ENCODE measurements at places on chromosomes 7 and 10. TPM values are rescaled to one million over a fixed set of nuclear protein-coding genes. Genes with fewer than 3 reads are reported as not detected.

- peak; percentile 54 for DNase-seq
These were observed 34.0 kb upstream of the DNMBP start for GRCh38 chr10:100043796-100044195.

Gene NODAL
- 0.29 TPM for polyA plus RNA-seq

DNA sequence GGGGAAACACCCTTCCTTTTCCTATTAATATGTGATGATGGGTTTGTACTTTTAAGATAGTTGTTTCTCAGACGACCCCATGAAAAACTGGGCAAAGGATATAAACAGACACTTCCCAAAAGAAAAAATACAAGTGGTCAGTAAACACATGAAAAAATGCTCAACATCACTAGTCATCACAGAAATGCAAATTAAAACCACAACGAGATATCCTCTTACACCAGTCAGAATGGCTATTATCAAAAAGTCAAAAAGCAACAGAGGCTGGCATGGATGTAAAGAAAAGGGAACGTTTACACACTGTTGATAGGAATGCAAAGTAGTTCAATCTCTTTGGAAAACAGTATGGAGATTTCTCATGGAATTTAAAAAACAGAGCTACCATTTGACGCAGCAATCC is 111.4 kb upstream of the ZEB1 start:
- DNase-seq = no peak

DNA sequence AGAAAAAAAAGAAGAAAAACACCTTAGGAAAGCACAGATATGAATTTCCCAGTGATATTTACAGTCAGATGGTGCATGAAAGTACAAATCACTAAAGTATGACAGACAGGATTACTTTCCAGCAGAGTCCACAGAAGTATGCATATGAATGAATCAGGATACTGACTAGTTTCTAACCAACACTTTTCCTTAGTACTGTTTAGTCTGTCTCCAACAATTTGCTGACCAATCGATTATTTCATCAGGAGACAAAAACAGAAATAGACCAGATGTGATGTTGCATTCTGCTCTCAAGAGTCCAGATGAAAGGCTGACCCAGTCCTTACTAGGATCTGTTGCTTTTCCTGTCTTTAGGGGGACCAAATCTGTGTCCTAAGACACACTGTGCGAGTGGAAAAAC is 14.6 kb downstream of the SLC35B4 start:
- DNase-seq = no peak

- DNase-seq = no peak
These were observed 29.9 kb downstream of the PPP2R2D start for GRCh38 chr10:131930586-131931330.

GRCh38 chr7:152127229-152127628 is 101.8 kb downstream of the GALNT11 start:
- no peak for DNase-seq

Gene FAM180A
- 0.96 TPM for polyA plus RNA-seq

Gene OPN1SW
- polyA plus RNA-seq = 3.4 TPM

DNA sequence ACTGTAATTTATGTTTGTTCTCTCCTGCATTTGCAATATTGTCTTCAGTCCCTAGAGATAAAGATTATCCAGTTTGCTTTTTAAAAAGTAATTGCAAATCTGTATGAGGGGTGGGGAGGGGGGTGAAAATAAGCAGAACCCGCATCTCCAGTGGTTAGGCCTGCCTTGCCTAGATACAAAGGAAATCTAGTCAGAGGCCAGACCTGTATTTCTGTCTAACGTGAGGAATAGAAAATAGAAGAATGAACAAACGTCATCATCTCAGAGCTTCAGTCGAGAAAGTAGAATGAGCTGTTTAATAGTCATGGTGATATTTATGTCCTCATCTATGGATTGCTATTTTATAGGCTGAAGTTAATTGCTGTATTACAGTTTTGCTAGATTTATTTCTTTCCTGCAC is 284.2 kb downstream of the BICC1 start:
- DNase-seq = peak; percentile 48

DNA sequence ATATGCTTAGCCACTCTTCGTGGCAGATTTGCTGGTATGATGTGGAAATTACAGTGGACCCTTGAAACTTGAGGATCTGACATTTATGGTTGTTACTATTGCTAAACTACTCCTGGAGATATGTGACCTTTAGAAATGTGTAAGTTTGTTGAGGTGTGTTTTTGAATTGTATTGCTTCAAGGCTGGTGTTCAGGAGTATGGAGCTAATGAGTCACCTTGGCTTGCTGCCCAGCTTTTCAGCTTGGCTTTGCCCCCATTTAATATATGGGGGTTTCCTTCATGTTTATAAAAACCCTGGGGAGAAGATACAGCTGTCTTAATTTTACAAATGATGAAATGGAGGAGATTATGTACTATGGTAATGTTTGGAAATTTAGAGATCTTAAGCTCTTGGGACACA is 11.6 kb downstream of the HBP1 start:
- peak; percentile 59 for DNase-seq

- no peak for DNase-seq
These were observed 227.8 kb downstream of the DNAJB6 start for GRCh38 chr7:157564517-157565177.

Gene NRAP
- polyA plus RNA-seq = 6.8 TPM

Gene ATRNL1
- 1.7 TPM for polyA plus RNA-seq

Gene LOXL4
- 6.7 TPM for polyA plus RNA-seq

DNA sequence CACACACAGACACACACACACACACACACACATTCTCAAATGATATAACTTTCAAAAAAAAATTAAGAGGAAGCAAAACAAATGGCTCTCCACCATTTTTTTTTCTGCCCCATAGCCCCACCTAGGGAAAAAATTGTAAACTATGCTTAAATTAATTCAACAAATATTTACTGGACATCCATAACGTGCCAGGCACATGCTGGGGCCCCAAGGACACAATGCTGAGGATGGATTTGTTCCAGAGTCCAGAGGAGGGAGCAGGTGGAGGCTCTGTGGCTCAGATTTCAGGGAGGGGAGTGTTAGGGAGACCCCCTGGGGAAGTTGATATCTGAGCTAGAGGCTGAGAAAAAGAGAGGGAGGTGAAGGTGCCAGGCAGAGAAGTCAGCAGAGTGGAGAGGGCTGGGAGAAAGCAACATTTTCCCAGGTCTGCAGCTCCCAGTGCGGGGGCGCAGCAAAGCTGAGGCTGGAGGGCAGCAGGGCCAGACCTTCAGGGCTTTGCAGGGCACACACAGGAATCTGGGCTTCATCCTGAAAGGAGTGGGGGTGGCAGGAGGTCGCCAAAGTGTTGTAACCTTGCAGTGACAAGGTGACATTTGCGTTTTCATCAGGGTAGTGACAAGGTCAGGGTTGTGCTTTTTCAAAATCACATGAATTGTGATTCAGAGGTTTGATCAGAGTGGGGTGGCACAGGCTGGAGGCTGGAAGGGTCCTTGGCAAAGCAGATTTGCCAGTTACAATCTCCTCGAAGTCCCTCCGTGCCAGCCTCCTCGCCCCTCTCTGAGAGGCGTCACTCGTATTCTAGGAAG is 261.6 kb downstream of the WDR11 start:
- DNase-seq = peak; percentile 30

Gene EVX1
- not detected for polyA plus RNA-seq

DNA sequence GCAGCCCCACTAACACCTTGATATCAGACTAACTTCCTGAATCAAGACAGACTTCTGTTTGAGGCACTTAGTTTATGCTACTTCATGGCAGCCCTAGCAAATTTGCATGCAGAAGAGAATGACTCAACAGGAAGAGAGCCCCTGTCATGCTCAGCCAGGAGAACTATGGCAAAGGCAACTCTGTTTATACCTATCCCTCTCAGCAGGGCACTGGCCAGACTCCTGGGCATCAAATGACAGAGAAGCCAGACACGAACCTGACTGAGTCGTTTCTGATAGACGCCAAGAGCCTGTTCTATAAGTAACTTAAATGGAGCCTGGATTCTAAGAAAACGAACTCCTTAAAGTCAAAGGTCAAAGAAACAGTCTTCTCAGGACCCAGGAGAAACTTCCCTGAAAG is 50.9 kb upstream of the UNC5B start:
- DNase-seq = no peak

Gene CYP2C19
- not detected for polyA plus RNA-seq

DNA sequence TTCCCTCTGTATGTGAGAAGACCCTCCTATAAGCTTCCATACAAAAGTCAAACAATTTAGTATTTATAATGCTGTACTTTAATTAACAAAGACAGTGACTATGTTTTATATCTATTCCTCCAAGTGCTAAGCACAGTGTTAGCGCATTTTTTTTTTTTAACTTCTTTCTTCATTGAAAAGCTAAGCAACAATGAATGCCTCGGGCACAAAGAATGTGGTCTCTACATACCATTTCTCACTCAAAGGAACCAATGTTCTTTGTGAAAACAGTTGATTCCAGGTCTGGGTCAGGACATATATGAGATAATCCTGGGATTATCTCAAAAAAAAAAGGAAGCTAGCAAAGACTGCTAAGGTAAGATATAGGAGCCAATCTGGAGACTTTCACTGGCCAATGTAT is 26.2 kb upstream of the REEP3 start:
- no peak for DNase-seq

Gene CH25H
- 0.37 TPM for polyA plus RNA-seq

GRCh38 chr10:24862589-24862988 is 89.8 kb downstream of the PRTFDC1 start:
- DNase-seq = no peak

GRCh38 chr7:70193514-70193913 is 595.2 kb downstream of the AUTS2 start:
- DNase-seq = peak; percentile 33

Gene PTPN20
- 0.74 TPM for polyA plus RNA-seq

DNA sequence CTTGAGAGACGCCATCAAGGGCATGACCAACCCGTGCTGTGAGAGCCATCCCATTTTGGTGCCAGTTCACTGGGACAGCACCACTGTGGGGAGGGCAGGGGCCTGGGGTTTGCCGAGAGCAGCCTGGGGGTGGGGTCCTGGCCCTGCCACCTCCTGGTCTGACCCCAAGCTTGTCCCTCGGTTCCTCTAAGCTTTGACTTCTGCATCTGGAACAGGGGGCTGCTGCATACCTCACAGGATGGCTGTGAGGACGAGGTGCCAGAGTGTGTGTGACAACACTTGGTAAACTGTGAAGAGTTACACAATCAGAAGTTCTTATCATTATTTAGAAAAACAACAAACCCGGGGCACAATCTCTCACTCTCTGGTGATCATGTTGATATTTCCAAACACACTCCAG is 89.9 kb downstream of the CRTAC1 start:
- no peak for DNase-seq

Gene GAD2
- 0.07 TPM for polyA plus RNA-seq

- DNase-seq = no peak
These were observed 22.9 kb downstream of the HIP1 start for GRCh38 chr7:75715864-75716263.

GRCh38 chr7:25326501-25327156 is 98.3 kb upstream of the NPVF start:
- no peak for DNase-seq

DNA sequence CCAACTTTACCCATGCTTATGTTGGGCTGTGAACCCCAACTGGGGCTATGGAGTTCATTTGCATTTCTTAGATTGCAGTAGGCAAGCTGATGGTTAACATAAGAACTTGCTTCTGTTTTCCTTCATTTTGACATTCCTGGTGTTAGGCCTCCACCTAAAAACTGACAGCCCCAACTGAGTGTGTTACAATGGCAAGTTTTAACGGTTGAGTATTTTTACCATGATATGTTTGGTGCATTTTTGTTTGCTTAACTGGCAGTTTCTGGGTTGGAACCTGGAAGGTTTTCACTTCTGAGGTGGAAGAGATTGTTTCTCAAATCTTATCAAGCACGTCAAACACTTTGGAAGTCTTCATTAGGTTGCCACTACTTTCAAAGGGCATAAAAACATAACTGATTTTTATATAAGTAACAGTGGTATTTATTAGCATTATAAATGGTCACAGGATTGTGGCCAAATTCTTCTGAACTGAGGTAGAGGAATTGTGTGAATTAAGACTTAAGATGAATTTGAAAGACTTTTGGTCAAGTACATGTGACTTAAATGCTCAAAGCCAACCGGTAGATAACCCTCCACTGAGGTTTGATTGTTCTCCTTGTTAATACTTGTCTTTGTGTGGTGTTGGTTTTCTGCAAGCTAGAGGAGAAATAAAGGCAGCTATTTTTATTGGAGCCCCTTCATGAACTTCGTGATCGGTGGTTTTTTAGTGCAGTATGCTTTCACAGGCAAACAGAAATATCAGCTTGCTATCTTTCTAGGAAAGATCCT is 2.8 kb downstream of the BMI1 start:
- no peak for DNase-seq

DNA sequence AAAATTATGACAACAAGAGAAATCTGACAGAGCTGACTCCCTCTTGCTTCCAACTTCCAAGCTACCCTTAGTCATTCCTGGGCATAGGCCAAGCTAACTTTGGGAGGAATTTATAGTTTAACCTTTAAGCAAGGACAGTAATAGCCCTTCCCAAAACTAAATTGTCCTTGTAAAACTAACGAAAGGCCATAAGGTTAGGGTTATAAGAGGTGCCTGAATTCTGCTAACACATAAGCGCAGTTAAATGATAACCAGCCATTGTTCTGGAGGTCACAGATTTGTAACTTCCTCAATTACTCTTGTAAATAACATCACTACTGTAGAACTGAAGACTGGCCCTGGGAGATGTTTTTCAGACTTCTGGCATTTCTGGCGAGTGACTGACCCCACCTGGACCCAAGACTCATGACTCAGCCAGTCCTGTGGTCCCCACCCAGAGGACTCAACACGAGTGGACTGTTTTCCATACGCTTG is 481.2 kb downstream of the KCNMA1 start:
- DNase-seq = peak; percentile 53

DNA sequence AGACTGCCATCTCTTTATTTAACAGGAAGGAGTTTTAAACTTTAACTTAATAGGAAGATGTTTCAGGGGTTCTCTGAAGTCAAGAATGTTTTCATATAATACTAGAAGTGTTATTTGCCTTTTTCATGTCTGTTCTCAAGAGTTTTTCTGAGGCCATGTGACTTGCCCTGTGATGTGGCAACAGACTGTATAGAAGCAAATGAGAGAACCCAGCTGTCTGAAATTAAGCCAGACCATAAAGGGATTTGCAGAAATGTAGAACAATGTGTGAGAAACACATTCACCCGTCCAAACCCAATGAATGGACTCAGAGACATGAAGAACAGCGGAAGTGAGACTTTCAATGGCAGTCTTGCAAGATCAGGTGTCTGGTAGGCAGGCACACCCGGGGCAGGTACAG is 23.8 kb downstream of the MAPK8 start:
- DNase-seq = no peak

Gene SLC35G1
- 4.5 TPM for polyA plus RNA-seq

Measured in muscle of leg (tissue), 16 donors.